ENCODE measurements at places on chromosomes 3 and 15.
A peak's percentile ranks its signal among the peaks of the same experiment; 100 is the strongest.

DNA sequence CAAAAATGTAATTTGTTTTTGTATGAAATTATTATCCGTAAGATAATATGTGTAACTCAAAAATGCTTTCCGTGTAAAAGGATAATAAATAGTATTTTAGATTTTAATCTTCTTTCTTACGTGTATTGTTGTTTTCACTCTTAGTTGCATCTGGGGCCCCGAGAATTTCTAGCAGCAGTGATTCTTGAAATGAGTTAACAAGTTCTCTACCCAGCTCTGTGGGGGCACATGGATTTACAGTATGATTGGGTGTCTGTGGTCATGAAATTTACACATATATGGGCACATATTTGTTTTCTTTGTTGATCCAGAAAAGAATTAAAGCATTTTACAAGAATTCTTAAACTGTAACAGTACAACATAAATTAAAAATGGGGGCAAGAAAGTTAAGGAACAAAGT, 145.9 kb upstream of the LRRFIP2 start:
- no peak for DNase-seq

GRCh38 chr3:58580826-58581327, 3.7 kb upstream of the FAM107A start:
- DNase-seq: no peak

DNA sequence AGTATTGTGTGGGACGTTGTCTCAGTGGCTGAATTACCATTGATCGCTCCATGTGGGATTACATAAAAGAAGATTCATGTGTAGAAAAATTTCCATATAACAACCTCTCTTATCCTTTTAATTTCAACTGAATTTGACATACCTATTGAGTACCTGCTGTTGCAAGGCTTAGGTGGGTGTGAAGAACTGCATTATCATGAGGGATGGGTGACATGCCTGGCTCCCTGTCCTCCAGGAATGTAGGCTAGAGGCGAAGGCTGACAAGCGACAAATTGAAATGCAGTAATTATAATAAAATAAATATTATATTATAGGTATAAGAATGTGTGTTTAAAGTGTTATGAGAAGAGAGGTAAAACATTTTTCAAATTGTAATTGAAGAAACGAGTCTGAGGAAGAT, 52.7 kb upstream of the SPESP1 start:
- no peak for DNase-seq

GRCh38 chr3:129327510-129327909, 48.8 kb downstream of the HMCES start:
- DNase-seq: no peak

GRCh38 chr3:53089511-53089910, 40.7 kb downstream of the RFT1 start:
- DNase-seq: no peak

DNA sequence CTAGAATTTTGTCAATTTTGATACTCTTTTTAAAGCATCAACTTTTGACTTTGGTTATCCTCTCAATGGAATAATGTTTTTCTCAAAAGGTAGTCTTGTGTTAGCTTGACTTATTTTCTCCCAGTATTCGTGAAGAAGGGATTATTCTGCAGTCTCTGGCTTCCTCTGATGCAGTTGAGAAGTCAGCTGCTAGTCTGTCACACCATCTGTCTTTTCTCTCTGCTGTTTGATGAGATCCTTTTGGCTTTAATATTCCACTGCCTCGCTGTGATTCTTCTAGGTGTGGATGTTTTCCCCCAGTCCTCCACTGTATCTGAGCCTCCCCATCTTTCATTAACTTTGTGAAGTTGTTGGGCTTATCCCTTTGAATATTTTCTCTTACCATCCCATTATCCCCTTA, 141.0 kb downstream of the WDR72 start:
- DNase-seq: no peak

DNA sequence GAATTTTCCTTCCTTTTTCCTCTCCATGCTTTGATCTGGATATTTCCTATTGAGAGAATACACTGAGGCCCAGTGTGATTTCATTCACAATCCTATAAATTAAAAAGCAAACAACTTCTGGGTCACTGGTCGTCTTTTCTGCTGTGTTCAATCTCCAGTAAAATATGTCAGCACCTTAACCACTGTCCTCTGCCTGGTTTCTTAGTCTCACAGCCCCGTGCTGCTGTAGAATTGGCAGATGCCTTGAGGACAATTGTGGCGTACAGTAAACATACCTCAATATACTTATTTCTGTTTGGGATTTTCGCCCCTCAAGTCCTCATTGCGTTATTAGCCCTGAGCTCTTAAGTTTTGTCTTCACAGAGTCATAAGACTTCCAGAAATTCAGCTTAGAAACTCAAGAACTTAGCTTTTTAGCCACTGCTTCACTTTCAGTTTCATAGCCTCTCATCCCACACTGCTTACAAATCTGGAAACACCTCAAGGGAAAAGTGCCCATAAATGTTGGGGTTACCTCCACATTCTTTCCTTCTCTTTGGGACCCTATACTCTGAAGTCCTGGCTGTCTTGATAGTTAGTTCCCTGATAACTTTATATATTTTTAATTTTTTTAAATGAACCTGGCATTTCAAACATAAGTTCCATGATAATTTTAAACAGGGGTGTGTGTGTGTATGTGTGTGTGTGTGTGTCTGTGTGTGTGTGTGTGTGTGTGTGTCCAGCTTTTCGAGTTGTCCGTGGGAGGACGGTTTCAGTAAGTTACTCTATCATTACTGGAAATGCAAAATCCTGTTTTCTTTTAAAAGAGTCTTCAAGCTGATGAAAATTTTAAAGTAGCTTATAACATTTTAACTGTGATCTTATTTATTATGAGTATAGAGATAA, 238.4 kb upstream of the CTDSPL start:
- no peak for DNase-seq

DNA sequence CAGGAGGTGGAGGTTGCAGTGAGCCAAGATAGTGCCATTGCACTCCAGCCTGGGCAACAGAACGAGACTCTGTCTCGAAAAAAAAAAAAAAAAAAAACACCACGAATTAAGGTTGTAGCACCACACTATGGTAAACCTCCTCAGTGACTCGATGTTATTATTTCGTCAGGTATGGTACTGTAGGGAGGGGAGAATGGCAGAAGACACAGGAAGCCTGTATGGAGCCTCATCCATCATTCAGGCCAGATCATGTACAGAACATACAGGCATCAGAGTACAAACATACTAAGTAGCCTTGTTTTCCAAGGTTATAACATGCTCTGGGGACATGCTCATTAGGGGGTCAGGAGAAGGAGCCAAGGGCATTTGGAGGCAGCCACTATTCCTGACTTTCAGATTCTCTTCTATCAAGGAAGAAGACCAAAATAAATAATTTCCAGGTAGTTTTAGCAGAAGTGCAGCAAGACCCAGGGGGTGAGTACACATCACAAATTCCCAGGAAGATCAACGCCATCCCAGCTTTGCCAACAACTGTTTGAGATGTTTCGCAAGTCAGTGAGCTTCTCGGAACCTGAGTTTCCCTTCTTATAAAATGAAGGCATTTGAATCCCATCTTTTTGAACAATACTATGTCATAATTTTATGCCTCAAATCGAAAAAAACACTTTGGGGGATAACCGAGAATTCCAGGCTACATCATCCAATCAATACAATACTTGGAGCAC, 79.8 kb downstream of the FOXP1 start:
- DNase-seq: no peak

DNA sequence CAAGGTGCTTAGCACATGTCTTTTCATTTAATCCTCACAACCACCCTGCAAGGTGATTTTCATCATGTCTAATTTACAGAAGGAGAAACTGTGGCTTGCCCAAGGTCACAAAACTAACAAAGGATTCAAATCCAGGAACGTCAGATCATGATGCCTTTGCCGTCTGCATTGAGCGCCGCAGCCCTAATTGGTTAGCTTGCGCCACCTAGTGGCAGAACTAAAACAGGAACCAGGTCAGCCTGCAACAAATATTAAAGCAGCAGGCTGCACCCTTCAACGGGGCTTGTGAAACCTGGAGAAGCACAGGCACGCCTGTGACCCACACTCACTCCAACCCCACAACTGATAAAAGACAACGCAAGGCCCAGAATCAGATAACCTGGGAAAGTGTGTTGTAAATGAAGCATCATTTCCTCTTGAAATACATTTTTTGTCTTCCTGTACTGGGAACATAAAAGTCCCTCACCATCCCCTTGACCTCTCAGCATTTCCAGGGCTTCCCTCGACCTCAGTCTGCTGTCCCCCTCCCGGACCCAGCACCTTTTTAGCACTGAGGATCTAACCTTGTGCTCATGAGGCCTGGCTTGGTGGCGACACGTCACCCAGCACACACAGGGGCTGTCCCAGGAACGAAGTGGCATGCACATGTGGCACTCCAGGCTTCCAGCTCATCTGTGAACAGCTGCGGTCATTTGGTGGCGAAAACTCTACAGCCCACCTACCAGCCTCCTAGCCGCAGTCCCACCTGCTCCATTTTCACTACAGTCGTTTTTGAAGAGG, 17.3 kb downstream of the DPH3 start:
- DNase-seq: peak; percentile 10

DNA sequence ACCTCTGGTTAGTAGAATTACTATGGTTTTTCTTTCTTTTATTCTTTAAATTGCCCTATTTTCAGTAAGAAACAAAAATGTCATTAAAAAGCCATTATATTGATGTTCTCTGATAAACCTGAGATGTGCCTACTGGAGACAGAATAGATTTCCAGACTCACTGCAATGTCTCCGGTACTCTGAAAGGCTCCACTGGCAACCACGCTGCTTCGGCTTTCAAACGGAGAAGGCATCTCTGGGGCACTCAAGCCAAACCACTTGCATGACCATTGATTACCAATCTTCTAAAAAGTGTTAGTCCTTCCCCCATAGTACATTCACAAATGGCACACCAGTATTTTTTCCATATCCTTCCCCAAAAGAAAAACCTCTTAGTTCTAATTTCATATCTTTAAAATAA, 82.6 kb downstream of the CBLB start:
- DNase-seq: no peak

- no peak for DNase-seq
Measured at GRCh38 chr3:161268601-161269000, 47.5 kb downstream of the NMD3 start.

- peak; percentile 37 for DNase-seq
Measured at GRCh38 chr15:83653639-83654378, at the start of gene ADAMTSL3. ADAMTSL3 (plus strand) TSS chr15:83654123; CDS start chr15:83655762, 1,639 bp downstream.

- no peak for DNase-seq
Measured at GRCh38 chr15:55003965-55004873, 192.5 kb downstream of the RSL24D1 start.

DNA sequence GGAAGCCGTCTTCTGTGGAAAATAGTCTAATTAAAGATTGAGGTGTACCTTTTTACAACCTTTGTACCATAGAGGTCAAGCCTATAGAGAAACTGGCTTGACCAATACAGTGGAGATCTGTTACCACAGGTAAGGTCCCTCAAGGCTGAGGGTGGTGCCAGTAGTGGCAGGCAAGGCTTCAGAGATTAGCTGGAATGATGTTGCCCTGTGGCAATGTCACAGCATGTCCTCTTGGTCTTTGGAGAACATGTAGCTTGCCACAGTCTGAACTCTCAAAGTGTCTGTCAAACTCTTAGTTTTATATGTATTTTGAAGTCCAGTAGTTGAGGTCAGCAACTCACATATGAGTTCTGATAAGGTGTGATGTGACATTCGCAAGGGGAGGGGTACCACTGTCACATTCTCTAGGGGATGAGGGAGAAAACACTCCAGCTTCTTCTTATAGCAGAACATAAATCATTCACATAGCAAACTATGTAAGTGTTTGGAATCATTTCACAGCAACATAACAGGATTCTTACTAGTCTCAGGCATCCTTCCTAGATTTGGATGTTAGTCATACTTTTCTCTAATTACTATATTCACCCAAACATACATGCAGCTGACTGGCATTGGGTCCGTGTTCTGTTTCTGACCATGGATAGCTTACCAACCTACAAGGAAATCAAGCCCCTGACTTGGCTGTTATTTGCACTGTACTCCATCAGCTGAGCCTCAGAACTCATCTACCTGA, 173.6 kb downstream of the UBE2E2 start:
- no peak for DNase-seq

- no peak for DNase-seq
Measured at GRCh38 chr3:23096041-23096440, 107.1 kb upstream of the UBE2E2 start.

DNA sequence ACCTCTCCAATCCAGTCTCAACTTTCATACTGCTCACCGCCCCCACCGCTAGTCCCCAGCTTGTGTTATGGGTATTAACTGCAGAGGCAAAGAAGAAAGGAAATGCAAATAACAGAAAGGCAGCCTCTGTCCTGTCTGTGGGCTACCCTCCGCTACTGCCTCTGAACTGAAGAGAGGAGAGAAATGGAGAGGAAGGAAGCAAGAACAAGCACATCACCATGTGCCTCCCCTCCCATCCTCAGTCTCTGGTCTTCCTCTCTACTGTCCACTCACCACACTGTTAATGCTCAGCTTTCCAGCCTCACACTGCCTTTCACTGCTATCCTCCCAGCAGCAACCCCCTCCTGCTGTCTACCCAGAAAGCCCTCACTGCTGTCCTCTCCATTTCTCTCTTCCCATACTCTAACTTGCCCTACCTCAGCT, 139.0 kb upstream of the SLC2A2 start:
- DNase-seq: no peak

GRCh38 chr15:96969732-96970710, 639.5 kb downstream of the NR2F2 start:
- no peak for DNase-seq

- no peak for DNase-seq
Measured at GRCh38 chr3:184737641-184738505, 26.0 kb upstream of the MAGEF1 start.

- DNase-seq: no peak
Measured at GRCh38 chr15:90580099-90580498, 50.4 kb downstream of the CRTC3 start.
